ENCODE measurements at places on chromosomes 1 and 21.
A peak's percentile ranks its signal among the peaks of the same experiment; 100 is the strongest.

GRCh38 chr21:44005593-44005992 is 6.5 kb upstream of the TRAPPC10 start:
- no peak for DNase-seq

- DNase-seq: no peak
Measured at GRCh38 chr1:116489231-116489697, 81.6 kb downstream of the CD58 start.

GRCh38 chr1:152436593-152437496 is 22.8 kb upstream of the CRNN start:
- peak; percentile 53 for DNase-seq

- DNase-seq: no peak
Measured at GRCh38 chr1:204278251-204278650, 64.5 kb upstream of the GOLT1A start.

- DNase-seq: no peak
Measured at GRCh38 chr1:246165826-246166709, 341.0 kb downstream of the SMYD3 start.

DNA sequence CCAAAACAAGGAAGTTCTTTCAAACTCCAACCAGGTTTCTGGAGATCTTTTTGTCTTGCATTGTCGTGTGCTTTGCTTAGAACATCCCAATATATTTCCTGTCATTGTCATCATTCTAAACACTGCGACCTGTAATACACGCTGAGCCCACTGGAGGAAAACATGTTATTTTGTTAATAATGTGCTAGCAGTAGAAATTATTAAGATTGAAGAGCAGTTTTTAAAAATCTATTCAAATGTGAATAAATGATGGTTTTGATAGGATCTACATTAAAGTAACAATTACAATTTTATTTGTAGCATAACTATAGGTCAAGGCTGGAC is 268.5 kb downstream of the PTPRC start:
- no peak for DNase-seq

DNA sequence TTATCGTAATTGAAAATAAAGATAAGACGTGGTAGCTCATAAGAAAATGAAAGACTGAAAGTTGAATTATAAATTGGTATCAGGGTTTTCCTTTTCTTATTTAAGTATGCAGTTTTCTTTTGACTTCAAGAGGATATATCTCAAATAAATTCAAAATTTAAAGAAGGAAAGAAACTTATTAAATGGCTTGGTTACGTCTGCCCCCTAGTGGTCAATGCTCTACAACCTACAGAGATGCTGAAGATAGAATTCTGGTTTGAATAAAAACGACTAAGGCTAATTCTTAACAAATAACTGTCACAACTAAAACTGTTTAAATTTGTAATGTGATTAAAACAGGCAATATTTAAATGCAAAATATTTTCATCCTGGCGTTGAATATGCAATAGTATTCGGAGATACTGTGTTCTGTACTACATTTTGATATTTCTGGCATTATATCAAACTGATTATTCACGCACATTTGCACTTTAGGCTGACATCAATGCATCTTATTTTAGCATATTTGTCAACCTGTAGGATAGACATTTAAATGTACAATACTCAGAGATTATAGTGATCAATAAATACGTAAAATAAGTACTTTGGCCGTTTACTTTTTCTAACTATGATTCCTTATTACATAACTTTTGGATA is 26.8 kb downstream of the IFI44 start:
- peak; percentile 59 for DNase-seq

DNA sequence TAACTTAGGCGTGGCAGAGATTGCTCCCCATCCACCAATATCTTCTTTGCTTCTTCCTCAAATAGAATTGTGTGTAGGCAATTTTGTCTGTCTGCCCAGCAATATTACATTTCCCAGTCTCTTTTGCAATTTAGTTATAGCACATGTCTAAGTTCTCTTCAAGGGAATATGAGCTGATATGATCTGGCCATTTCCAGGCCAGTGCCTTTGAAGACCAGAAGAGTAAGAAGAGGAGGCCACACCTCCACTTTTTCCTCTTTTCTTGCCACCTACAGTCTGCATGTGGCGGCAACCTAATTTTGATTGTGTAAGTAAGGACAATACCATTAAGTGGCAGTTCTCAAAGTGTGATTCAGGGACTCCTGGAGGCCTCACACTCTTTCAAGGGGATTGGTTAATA is 6.3 kb upstream of the RSBN1 start:
- no peak for DNase-seq

DNA sequence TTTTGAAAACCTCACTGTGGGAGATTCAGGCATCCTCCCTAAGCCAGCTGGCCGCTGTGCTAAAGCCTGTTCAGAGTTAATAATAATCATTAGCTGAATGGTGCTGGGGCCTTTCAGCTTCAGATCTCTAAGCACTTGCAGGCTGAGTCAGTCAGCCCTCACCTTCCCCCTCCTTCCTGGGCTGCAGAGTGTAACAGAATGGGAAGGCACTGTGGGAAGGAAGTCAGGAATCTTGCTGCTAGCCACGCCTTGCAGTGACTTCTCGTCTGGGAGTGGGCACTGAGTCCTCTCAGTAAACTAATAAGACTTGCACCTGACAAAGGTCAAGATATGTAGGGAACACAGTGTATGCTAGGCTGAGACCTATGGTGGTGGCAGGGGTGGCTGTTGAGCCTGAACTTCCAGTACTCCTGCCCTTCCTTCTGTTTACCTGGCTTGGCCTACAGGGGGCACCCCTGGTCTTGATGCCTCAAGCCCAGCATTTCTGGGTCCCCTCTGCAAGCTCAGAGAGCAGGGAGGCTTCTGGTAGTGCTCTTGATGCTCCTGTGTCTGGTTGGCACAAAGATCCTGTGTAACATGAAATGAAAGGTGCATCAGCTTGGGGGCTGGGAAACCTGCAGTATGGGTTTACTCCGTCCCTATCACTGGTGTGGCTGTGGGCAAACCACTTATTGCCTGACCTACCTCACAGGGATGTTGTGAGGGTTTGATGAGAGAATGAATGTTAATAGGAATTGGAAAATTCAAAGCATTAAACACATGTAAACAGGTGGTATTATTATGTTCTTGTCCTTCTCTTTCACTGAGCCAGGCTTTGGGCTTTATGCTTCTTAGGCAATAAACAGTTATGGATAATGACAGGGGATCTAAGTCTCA is 6.0 kb downstream of the CYB561D1 start:
- DNase-seq: no peak

GRCh38 chr1:63423649-63424048 is 56.2 kb downstream of the ALG6 start:
- no peak for DNase-seq

- no peak for DNase-seq
Measured at GRCh38 chr1:179318491-179318890, 24.9 kb downstream of the SOAT1 start.

- no peak for DNase-seq
Measured at GRCh38 chr1:184492536-184492935, 105.7 kb downstream of the C1orf21 start.

DNA sequence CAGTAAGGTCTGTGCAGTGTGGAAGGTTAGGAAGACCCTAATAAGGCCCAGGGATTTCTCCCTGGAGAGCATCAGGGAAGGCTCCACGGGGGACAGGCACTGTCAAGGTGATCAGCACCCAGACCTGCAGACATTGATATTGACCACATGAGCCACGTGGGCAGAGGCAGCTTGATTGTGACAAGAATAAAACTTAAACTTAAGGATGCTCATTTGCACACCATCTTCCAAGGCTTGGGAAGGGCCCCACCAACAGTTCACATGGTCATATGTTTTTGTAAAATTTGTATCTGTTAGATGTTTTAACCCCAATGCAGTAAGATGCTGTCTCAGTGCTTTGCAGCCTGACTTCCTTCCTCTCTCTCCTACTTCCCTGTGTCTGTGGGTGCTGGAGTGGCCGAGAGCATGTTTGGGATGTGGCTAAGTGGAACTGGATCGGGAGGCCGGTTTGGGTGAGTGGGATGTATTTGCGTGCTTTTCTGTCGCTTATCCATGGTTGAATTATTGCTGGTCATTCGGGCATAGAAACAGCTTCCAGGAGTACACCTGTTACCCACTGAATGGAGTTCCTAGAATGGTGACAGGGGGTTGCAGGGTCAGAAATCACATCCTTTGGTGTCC is 49.8 kb upstream of the OLIG2 start:
- no peak for DNase-seq

DNA sequence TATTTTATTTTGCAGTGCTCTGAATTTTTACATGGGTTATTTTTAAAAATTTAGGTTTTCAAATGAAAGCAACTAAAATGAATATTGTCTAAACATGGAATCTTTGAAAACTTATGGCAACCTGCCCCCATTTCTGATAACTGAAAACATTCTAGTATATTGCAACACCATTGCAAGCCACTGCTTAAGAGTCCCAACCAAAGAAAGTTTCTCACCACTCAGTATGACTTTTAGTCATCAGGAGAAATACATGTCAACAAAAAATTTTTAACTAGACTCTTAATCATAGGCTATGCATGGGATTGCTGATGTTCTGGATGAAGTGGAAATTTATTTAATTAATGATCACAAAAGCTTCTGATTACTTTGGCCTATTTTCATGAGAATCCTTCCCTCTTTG is 112.1 kb downstream of the TNFSF18 start:
- DNase-seq: peak; percentile 41

DNA sequence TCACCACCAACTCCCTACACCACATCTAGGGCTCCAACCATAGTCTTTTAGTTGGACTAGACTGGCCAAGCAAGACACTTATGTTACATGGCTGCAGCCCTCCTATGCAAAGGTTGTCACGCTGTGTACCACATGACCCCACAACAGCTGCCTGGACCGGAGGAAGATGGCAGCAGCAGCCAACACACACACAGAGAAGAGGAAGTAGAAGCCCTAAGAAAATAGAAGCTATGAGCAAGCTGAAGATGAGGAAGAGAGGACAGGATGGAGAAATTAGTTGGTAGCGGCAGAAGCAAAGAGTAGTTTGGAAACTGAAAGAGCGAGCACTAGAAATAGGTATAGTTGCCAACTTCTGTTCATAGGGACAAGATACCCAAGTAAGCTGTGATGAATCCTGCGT is 60.8 kb upstream of the RALGPS2 start:
- DNase-seq: no peak

DNA sequence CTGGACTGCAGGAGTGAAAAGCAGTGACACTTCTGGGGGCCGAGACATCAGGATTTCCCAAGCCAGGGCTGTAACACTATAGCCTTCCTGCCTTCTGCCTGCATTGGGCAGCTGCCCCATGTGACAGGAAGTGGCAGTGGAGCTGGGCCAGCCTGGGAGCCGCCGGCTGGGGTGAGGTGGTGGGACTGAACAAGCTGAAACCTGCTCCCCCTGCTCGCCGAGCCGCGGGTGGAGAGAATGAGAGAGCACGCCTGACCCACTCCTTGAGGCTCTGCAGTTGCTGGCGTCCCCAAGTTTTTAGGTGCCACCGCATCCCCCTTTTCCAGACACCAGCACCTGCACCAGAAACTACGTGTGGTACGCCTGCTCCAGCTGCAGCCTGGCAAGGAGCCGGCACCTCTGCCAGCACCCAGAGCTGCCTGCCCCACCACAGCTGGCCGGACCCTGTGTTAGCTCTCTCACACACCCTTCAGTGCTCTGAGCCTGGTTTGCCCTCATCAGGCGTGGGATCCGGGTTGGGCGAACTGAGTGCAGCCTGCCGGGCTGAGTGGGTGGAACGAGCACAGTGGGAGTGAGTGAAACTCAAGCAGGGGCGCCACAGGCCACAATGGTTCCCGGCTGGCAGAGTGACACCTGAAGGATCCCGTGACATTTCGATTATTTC is 119.4 kb downstream of the AKT3 start:
- DNase-seq: no peak

DNA sequence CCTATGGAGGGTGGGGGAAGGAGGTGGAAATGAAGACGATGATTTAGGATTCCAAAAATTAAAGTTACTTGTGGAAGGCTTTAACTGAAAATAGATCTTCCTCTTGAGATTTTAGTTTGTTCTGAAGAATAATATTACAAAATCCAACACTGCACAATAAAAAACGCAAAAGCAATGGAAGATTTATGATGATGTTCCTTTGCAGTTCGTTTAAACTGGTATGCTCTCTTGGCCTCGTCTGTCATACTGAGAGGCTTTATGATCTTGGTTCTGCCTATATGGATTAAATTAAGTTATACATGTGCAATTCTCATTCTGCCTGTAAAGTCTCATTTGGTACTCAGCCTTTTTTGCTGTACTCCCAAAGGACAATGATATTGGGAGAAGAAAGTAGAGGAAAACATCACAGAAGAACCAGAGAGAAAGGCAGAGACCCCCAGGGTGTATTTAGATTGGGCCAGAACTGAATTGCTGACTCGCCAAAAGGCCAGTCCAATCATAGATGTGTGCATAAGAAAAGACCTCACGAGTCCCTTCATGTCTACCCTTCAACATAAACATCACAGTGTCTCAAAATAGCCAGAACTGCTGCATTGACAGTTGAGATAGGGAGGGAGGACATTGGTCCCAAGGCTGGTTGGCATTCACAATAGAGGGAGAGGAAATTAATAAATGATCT is 188.6 kb downstream of the GREM2 start:
- DNase-seq: no peak

DNA sequence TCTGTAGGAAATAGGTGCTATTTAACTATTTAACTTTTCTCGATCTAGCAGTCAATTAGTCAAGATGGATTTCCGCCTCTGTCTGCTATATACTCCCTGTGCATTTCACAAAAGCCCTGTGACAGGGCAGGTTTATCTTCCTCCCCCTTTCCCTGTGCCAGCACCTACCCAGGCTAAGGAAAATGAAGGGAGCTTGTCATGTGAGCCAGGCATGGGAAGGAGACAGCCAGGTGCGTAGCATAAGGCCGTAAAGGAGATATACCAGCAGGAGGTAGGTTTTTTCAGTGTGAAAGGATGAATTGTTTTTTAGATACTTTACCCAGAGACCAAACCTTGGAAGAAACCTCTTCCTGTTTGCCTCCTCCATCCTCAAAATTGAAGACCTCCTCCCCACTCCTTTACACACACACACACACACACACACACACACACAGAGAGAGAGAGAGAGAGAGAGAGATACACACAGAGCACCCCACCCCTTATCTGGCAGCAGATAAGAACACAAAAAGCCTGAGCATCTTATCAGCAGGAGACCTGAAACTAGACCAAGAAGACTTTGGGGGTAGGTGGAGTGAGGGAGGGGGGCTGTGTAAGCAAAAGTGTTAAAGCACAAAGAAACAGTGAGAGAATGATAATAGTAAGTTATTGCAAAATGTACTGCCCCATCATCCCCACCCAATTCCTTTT is 12.0 kb upstream of the TARBP1 start:
- DNase-seq: no peak

- DNase-seq: no peak
Measured at GRCh38 chr1:62336995-62337705, 17.9 kb upstream of the KANK4 start.

DNA sequence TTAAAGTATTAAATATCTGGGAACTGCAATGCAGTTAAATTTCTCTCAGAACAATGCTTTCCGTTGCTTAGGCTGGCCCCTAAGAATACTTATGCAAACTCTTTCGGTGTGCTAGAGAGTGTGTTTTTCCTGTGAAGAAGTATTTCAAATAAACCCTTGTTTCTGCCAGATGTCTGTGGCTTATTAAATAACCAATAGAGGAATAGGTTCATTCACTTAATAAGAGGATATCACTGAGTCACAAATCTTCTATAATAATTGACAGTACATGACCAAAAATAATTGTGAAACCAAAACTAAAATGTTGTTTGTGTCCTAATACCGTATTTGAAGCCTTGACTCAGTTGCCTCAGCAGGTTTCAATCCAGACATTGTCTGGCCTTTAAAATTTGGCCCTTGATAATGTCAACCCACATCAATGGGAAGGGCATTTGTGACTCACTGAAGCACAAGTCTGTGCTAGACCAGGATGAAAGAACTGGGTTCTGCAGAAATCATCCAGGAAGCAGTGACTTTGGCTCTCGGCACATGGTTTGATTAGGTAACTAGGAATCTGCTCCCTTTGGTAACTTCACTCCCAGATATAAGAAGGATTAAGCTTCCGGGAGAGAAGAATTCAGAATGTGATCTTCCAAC is 104.2 kb upstream of the BARHL2 start:
- no peak for DNase-seq

All from AG08395 (cell line).